ENCODE measurements at places on chromosomes 1 and 21. TPM values are rescaled to one million over a fixed set of nuclear protein-coding genes. Genes with fewer than 3 reads are reported as not detected.
A peak's percentile ranks its signal among the peaks of the same experiment; 100 is the strongest.

DNA sequence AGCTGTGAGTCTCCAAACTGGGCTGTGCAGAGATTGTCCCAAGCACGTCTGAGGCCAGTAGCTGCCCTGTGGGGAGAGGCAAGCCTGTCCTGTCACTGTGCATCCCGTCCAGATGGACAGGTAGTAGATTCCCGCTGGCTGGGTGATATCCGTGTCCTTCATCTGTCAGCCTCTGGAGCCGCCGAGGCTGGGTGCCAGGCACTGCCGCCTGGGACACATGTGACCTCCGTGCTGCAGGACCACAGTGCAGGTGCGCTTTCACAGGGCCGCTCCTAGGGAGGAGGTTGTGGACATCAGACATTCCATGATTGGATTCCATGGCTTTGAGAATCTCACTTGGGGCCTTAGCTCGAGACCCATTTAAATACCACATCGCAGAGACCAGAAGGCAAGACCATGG is 4.7 kb downstream of the PDXK start:
- DNase-seq: no peak

- DNase-seq: peak; percentile 8
Measured at GRCh38 chr1:84550826-84551225, 23.4 kb downstream of the CTBS start.

GRCh38 chr1:23069149-23069548 is 49.9 kb downstream of the KDM1A start:
- DNase-seq: no peak

GRCh38 chr1:29706936-29707335 is 470.6 kb downstream of the PTPRU start:
- DNase-seq: peak; percentile 13

GRCh38 chr1:235864469-235864868 is 2.2 kb downstream of the LYST start:
- no peak for DNase-seq

DNA sequence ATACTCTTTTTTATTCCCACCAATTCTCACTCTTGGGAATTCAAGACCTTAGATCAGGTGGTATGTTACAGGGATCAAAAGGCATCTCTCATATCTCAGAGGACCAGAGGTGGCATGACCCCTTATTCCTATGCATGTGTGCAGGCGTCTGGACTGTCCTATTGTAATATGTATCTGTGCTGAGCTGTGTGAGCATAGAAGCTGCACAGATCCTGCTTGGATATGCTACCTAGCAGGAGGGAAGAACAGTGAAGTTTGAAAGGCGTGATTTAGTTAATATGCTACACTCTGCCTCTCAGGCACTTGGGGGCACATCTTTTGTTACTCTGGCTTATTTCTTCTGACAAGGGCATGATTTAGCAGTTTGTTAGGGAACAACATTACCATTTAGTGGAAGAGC is 86.7 kb upstream of the ZRANB2 start:
- no peak for DNase-seq

GRCh38 chr1:84889437-84889836 is 3.6 kb downstream of the LPAR3 start:
- no peak for DNase-seq

DNA sequence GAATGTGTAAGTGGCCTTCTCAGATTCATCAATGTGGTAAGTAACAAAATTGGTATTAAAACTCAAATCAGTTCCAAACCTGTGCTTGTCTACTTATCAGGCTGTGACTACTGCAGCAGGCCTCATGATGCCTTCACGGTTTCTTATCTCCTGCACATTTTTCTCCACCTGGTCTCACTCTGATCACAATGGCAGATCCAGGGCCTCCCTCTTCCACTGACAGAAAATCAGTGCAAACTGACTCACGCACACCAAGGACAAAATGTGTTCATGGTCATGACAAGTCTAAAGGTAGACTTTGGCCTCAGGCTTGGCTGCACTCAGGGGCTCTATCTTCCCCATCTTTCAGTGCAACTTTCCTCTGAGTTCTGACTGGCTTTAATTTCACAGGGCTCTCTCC is 56.7 kb upstream of the ATP1A1 start:
- no peak for DNase-seq

- no peak for DNase-seq
Measured at GRCh38 chr1:15671430-15671829, 12.7 kb upstream of the PLEKHM2 start.

- no peak for DNase-seq
Measured at GRCh38 chr21:33355355-33355754, 30.6 kb downstream of the IFNAR1 start.

- DNase-seq: no peak
Measured at GRCh38 chr1:85375493-85375892, 89.5 kb downstream of the DDAH1 start.

GRCh38 chr21:25911730-25912401 is 177.1 kb downstream of the GABPA start:
- DNase-seq: no peak

DNA sequence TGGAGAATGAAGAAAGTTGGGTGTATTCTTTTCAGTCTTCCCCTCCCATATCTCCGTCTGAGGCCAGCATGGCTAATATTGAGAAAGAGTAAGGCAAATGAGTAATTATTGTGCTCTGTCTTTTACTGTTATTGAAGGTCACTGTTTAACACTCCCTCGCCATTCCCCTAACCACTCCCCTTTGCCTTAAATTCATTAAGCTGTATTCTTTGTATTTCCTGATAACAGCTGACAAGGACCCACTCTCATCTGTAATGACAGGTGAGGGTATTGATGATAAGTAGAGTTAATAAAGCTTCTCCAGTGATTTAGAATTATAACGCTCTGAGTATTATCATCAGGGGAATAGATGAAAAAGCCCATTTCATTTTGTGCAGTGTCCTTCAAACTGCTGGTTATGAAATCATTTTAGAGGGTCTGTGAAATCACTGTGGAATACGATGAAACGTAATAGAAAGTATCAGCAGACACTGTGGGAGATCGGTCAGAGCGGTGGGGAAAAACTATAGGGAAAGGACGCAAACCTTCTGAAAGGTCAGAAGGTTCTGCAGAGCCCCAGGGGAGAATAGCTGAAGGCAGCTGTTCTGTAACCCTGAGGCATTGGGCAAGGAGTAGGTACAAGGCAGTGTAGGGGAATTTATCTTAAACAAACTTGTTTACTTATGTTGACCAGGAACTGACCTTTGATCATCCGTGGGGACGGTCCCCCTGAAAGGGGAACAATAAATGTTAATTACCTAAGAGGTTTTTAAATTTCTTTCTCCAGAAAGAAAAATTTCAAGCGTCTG is 46.3 kb upstream of the CACYBP start:
- DNase-seq: no peak

DNA sequence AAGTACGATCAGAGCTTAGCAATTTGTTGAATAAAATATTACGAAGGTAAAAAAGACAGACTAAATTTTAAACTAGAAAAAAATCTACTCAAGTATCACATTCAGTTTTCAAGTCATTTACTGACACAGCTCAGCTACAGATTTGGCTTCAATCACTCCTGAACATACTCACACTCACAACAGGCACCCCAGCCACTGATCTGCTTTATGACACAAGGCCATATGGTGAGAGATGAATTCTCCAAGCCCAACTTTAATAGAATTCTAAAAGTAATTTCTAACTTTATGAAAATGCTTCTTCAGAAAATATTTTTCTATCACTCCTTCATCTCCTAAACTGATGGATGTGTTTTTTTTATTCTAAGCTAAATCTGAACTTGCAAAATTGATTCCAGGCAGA is 337.1 kb downstream of the HHIPL2 start:
- no peak for DNase-seq

- DNase-seq: no peak
Measured at GRCh38 chr1:93604411-93604810, 77.2 kb downstream of the BCAR3 start.

- DNase-seq: no peak
Measured at GRCh38 chr1:17596186-17596585, 56.7 kb downstream of the ARHGEF10L start.

- DNase-seq: peak; percentile 57
Measured at GRCh38 chr1:111739925-111740765, 950 bp upstream of the INKA2 start.

GRCh38 chr1:18942340-18942739 is 14.1 kb downstream of the IFFO2 start:
- no peak for DNase-seq

The ADAM30 gene
- total RNA-seq: not detected

The PDE9A gene
- 22.4 TPM for total RNA-seq

The VWA1 gene
- not detected for total RNA-seq

The CPTP gene
- 20.6 TPM for total RNA-seq

The MCOLN2 gene
- total RNA-seq: 103 TPM

The HSD3B2 gene
- not detected for total RNA-seq

The PADI2 gene
- total RNA-seq: not detected

The LAMC2 gene
- total RNA-seq: 0.38 TPM

Data from OCI-LY7 (cell line).